ENCODE measurements at places on chromosomes 4 and X. TPM values are rescaled to one million over a fixed set of nuclear protein-coding genes. Genes with fewer than 3 reads are reported as not detected.

Gene CMC4
- 4.9 TPM for total RNA-seq

GRCh38 chr4:139872274-139872673, 206.7 kb downstream of the MGST2 start:
- peaks cover 7% of the 10 kb centered on the region for H3K4me1 ChIP-seq
- H3K36me3 ChIP-seq: no peaks in the 10 kb centered on the region
- peaks cover 4% of the 10 kb centered on the region for H3K27me3 ChIP-seq
- H3K27ac ChIP-seq: no peak overlapping the region
- DNase-seq: no peak

DNA sequence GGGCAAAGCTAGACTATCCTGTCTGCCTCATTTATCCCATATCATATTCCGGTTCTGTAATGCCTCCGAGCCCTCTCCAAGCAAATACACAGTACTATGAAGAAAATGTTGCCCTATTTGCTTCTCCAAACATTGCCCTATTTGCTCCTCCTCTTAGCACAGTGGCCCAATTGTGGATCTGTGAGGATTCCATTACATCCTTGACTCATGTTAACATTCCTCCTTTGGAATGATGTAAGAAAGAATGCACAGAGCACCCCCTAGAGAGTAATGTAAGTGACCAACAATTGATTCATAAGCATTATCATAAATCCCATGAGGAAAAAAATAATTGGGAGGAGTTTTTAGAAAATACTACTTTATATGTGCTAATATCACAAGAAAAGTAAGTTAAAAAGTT, 11.3 kb upstream of the BTC start:
- H3K27me3 ChIP-seq: no peaks in the 10 kb centered on the region
- no peaks in the 10 kb centered on the region for H3K4me1 ChIP-seq
- no peak overlapping the region for H3K27ac ChIP-seq
- no peaks in the 10 kb centered on the region for H3K36me3 ChIP-seq

Gene CT45A5
- not detected for total RNA-seq

- no peak for DNase-seq
- peaks cover 2% of the 10 kb centered on the region for H3K36me3 ChIP-seq
- H3K4me3 ChIP-seq: no peak overlapping the region
- H3K4me1 ChIP-seq: peaks cover 19% of the 10 kb centered on the region
- no peaks in the 10 kb centered on the region for H3K27me3 ChIP-seq
Measured at GRCh38 chr4:83118869-83119268, 4.3 kb upstream of the PLAC8 start.

DNA sequence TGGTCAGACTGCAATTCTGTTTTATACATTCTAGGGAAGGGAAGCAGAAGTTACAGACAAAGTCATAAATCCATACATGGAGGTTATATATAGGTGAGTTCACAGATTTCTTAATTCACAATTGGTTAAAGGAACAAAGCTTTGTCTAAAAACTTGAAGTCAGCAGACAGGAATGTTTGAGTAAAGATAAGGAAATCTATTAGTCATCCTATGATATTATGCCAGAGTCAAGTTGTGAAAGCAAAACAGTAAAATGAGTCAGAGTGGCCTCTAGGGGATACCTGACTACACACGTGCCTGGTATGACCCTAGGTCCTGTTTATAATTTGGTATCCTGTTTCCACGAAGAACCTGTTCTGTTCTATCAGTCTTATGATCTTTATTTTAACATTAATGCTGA, 31.5 kb downstream of the ACTRT1 start:
- H3K27ac ChIP-seq: no peak overlapping the region
- H3K4me1 ChIP-seq: no peaks in the 10 kb centered on the region
- no peak for DNase-seq
- no peaks in the 10 kb centered on the region for H3K36me3 ChIP-seq
- no peak overlapping the region for H3K4me3 ChIP-seq

DNA sequence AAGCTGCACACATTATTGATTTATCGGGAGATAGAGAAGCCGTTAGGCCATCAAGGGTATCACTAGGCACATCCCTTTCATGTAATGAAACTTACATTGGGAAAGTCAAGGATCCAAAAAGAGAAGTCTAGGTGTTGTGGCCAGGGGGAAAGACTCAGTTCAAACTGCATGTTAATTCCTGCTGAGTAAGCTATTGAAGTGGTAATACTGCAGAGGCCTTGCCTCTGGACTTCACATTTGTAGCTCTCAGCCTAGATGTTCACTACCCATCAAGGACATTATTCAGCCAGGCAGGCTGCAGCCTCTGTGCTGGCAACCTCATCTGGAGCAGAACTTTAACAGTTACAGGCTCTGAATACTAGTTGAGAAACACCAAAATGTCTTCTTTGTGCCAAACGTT, 2094.5 kb upstream of the AGA start:
- H3K27me3 ChIP-seq: no peaks in the 10 kb centered on the region
- no peak for DNase-seq
- H3K4me3 ChIP-seq: no peak overlapping the region
- H3K4me1 ChIP-seq: no peaks in the 10 kb centered on the region

DNA sequence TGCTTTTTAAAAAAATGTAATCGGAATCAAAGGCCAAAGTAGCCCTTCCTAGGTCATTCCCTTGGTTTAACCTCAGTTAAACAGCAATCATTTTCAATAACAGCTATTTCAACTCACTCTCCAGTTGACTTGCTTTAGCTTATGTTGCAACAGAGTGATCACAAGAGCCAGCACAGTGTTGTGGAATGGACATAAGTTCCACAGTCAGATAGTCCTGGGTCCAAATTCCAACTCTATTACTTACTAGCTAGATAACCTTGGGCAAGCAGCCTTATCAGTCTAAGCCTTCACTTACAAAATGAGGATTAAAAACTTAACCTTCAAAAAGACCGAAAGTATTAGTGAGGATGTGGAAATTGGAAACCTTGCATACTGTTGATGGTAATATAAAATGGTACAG, 9.2 kb upstream of the GPC3 start:
- DNase-seq: no peak
- H3K4me3 ChIP-seq: no peak overlapping the region
- H3K4me1 ChIP-seq: no peaks in the 10 kb centered on the region
- no peak overlapping the region for H3K27ac ChIP-seq

GRCh38 chrX:53686151-53686885, at the start of gene HUWE1:
Gene HUWE1 (minus strand): TSS chrX:53686719. CDS start chrX:53654107, 32,612 bp downstream.
- peak; percentile 88 for DNase-seq
- no peaks in the 10 kb centered on the region for H3K27me3 ChIP-seq
- H3K27ac ChIP-seq: peak within 1 kb of the TSS; percentile 96
- H3K4me3 ChIP-seq: peak within 1 kb of the TSS; percentile 92
- H3K36me3 ChIP-seq: peaks cover 37% of the 10 kb centered on the region

Measured in activated CD4-positive, alpha-beta memory T cell treated with anti-CD3 and anti-CD28 coated beads for 36 hours (primary cell).